ENCODE measurements at places on chromosomes 1 and 21. TPM values are rescaled to one million over a fixed set of nuclear protein-coding genes. Genes with fewer than 3 reads are reported as not detected.

Gene ALX3
- total RNA-seq, result 2.8 TPM

Gene GALNT2
- total RNA-seq, result 95.2 TPM

Gene KDF1
- total RNA-seq, result 26.1 TPM

Gene KRTAP21-2
- total RNA-seq, result not detected

Gene XKR8
- total RNA-seq, result 17.3 TPM

Gene ELF3
- 71.9 TPM for total RNA-seq

Gene RBP7
- total RNA-seq, result 0.55 TPM

Gene SELP
- total RNA-seq, result not detected

Gene KIF21B
- total RNA-seq, result 11.4 TPM

Gene STX12
- total RNA-seq, result 26.1 TPM

Gene GPR25
- total RNA-seq, result not detected

Gene CLCC1
- 33.2 TPM for total RNA-seq

Gene G0S2
- 0.60 TPM for total RNA-seq

Measured in progenitor cell of endocrine pancreas (in vitro differentiated cells).